ENCODE measurements at places on chromosomes 1 and 21.

DNA sequence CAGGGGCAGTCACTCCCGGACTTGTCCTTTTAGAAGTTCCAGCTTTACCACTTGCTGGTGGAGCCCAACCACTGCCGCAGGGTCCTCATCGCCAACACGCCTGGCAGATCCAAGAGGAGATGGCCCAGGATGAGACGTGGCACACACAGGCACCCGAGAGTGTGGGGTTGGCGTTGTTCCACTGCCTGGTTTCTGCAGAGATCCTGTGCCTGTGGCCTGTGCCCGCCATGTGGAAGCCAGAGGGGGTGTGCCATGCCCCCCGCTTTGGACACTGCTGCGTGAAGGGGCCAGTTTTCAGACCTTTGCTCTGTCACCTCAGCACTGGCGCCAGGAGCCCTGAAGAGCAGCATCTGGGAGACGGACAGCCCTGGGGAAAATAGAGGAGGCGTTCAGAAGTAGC is 10.8 kb downstream of the CD46 start:
- no peak for DNase-seq

DNA sequence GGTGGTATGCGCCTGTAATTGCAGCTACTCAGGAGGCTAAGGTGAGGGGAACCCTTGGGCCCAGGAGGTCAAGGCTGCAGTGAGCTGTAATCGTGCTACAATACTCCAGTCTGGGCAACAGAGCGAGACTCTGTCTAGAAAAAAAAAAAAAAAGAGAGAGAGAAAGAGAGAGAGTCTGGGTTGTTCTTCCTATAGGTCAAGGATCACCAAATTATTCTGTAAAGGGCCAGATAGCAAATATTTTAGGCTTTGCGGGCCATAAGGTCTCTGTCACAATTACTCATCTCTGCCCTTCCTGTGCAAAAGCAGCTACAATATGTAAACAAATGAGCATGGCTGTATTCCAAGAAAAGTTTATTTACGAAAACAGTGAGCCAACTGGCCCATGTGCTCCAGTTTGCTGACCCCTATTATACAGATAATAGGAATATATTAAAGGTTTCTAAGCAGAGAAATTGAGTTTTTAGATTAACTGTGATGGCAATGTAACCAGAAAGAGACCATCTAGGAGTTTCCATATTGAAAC is 2.1 kb downstream of the SASS6 start:
- DNase-seq = no peak

- DNase-seq = no peak
Observed at GRCh38 chr21:41368735-41369104, 6.9 kb downstream of the MX2 start.

GRCh38 chr1:87219141-87219540 is 109.5 kb upstream of the LMO4 start:
- no peak for DNase-seq

GRCh38 chr1:244458781-244459180 is 2.3 kb upstream of the CATSPERE start:
- DNase-seq = no peak

DNA sequence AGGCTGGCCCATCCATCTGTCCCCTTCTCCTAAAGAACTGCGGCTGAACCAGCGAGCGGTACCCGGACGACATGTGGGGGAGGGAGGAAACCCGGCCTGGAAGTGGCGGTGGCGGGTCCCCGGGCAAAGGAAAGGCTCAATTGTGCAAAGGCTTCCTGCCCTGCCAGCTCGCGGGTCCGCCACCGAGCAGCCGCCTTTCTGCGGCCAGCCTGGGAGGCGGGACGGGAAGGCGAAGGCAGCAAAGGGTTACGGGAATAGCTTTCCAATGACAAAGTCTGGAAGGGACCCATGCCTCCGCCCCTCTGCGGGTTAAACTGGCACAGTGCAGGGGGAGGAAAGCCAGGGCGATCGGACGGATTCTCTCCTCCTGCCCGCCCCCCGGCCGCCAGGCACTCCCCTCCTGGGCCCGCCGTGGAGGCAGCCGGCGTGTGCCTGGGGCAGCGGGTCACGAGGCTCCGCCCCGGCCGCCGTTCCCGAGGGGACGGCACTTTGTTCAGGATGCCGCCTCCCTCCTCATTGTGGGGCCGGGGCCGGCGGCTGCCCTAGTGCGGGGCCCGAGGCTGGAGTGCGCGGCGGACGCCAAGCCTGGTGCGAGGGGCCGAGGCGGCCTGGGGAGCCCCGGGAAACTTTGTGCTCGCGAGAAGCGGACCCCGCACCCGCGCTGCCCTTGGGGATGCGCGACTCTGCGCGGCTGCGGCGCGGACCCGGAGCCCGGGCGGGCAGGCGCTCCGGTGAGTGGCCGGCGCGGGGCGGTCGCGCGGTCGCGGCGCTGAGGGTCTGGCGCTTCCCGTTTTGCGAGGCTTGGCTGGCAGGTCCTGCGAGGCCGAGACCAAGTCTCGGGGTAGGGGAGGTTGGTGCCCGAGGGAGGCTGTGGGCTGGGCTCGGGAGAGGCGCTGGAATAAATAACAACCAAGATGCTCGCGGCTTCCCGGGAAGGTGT is at the start of gene NAV1:
NAV1 (plus strand) TSS at position 516 of the 940 bp plus-strand sequence. CDS start 83,758 bp downstream, outside the sequence.
- no peak for DNase-seq

GRCh38 chr1:244011786-244012185 is 39.3 kb upstream of the ZBTB18 start:
- no peak for DNase-seq

All from stimulated activated CD8-positive, alpha-beta memory T cell treated with anti-CD3 and anti-CD28 coated beads, Interleukin-2, amount 100 ng/mL, for 48 hours (primary cell).